ENCODE measurements at places on chromosomes 6 and 20.

DNA sequence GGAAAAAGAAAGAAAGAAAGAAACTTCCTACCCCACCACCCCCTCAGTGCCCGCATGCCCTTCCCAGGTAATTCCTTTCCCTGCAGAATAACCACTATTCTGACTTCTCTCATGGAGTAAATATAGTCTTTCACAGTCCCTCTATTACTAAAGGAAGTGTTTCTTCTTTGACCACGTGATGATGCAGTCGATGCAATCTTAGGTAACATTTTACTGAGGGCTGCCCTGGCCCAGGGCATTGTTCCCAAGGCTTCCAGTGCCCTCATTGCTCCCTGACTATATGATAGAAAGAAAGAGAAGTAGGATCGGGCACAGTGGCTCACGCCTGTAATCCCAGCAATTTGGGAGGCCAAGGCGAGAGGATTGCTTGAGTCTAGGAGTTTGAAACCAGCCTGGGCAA, 29.1 kb downstream of the ARHGAP40 start:
- no peak for DNase-seq

GRCh38 chr6:85614780-85615179, 21.1 kb upstream of the SNX14 start:
- DNase-seq: no peak

GRCh38 chr20:61937146-61937962, 128.3 kb downstream of the TAF4 start:
- no peak for DNase-seq

GRCh38 chr20:39528436-39528835, 566.3 kb downstream of the DHX35 start:
- no peak for DNase-seq

- DNase-seq: no peak
Observed at GRCh38 chr6:100879317-100879716, 1.8 kb downstream of the ASCC3 start.

- no peak for DNase-seq
Observed at GRCh38 chr6:105250533-105250932, 70.7 kb upstream of the POPDC3 start.

- DNase-seq: peak; percentile 66
Observed at GRCh38 chr6:138593124-138593877, 94.0 kb upstream of the NHSL1 start.

GRCh38 chr6:47307362-47308197, 2.1 kb downstream of the TNFRSF21 start:
- no peak for DNase-seq

DNA sequence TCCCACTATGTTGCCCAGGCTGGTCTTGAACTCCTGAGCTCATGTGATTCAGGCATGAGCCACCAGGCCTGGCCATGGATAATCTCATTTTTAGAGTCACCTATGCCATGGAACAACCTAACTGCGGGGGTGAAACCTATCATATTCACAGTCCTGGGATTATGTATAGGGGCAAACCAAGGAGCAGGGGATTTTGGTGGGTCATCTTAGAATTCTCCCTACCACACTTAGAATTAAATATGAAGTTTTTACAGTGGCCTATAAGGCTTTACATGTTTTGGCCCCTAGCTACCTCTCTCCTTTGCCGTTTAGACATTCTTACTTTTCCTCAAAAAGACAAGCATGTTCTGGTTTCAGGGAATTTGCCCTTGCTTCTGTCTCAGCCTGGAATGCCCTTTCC, 20.6 kb upstream of the VEGFA start:
- no peak for DNase-seq

Measured in GM06990 (cell line).